ENCODE measurements at places on chromosomes 7 and 10. TPM values are rescaled to one million over a fixed set of nuclear protein-coding genes. Genes with fewer than 3 reads are reported as not detected.

ADAMTS14 gene
- total RNA-seq = 30.2 TPM

RBP3 gene
- total RNA-seq = not detected

AOC1 gene
- not detected for total RNA-seq

ZNF425 gene
- total RNA-seq = 7.1 TPM

FBXW4 gene
- total RNA-seq = 24.1 TPM

LRRC4 gene
- total RNA-seq = 4.5 TPM

PTPRN2 gene
- not detected for total RNA-seq

KCNH2 gene
- total RNA-seq = 4.6 TPM

PHYHIPL gene
- 0.34 TPM for total RNA-seq

MKLN1 gene
- total RNA-seq = 48.0 TPM

ITGA8 gene
- total RNA-seq = not detected

IFIT1 gene
- 335 TPM for total RNA-seq

SYT15B gene
- total RNA-seq = 1.5 TPM

SMKR1 gene
- not detected for total RNA-seq

SLIT1 gene
- not detected for total RNA-seq

DYDC2 gene
- total RNA-seq = not detected

FAM149B1 gene
- 14.9 TPM for total RNA-seq

FBXL13 gene
- total RNA-seq = 1.6 TPM

CDNF gene
- 2.0 TPM for total RNA-seq

BTAF1 gene
- 29.2 TPM for total RNA-seq

SIRT1 gene
- total RNA-seq = 13.3 TPM

PHKG1 gene
- total RNA-seq = not detected

RPEL1 gene
- not detected for total RNA-seq

CPVL gene
- 22.2 TPM for total RNA-seq

SPDYE5 gene
- not detected for total RNA-seq

PAPOLB gene
- total RNA-seq = not detected

NSUN5 gene
- total RNA-seq = 26.0 TPM

GNGT1 gene
- total RNA-seq = not detected

UNCX gene
- total RNA-seq = not detected

IFIT5 gene
- 42.9 TPM for total RNA-seq

FRMD4A gene
- total RNA-seq = 59.0 TPM

USP6NL gene
- 16.6 TPM for total RNA-seq

EPO gene
- not detected for total RNA-seq

HHEX gene
- not detected for total RNA-seq

TSPAN33 gene
- 6.5 TPM for total RNA-seq

MYL10 gene
- 0.73 TPM for total RNA-seq

CRPPA gene
- total RNA-seq = 3.9 TPM

WIPF3 gene
- total RNA-seq = 1.0 TPM

IL2RA gene
- not detected for total RNA-seq

JAZF1 gene
- total RNA-seq = 20.1 TPM

ECHDC3 gene
- total RNA-seq = 1.9 TPM

UCN3 gene
- total RNA-seq = not detected

NME8 gene
- total RNA-seq = not detected

UBE3C gene
- 76.9 TPM for total RNA-seq

AKR1C8 gene
- not detected for total RNA-seq

CTTNBP2 gene
- total RNA-seq = 4.9 TPM

TMEM213 gene
- not detected for total RNA-seq
